ENCODE measurements at places on chromosomes 7 and 10.

DNA sequence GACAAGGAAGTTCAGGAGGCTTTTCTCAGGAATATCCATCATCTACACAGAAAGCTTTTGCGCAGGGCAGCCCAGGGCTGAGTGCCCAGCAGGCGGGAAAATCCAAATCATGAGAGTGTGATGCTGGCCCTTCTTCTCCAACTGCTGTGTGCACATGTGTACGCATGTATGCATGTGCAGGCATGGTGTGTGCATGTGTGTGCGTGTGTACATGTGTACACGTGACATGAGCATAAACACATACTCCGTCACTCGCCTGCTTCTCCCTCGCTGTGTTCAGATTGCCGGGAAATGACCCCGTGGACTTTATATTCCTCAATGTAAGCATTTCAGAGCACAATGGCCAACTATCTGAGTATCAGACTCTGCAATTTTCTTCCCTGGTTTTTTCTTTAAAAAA is 85.1 kb downstream of the PRPF18 start:
- DNase-seq: no peak

- no peak for DNase-seq
These were observed 1344.3 kb upstream of the LRRTM3 start for GRCh38 chr10:65581426-65582026.

GRCh38 chr7:22694597-22695207 is 32.3 kb upstream of the IL6 start:
- no peak for DNase-seq

GRCh38 chr10:128914681-128915080 is 552.4 kb upstream of the MGMT start:
- DNase-seq: no peak

- DNase-seq: no peak
These were observed 2.0 kb downstream of the SRGN start for GRCh38 chr10:69089638-69090599.

GRCh38 chr7:11485636-11486035 is 346.4 kb downstream of the THSD7A start:
- no peak for DNase-seq

DNA sequence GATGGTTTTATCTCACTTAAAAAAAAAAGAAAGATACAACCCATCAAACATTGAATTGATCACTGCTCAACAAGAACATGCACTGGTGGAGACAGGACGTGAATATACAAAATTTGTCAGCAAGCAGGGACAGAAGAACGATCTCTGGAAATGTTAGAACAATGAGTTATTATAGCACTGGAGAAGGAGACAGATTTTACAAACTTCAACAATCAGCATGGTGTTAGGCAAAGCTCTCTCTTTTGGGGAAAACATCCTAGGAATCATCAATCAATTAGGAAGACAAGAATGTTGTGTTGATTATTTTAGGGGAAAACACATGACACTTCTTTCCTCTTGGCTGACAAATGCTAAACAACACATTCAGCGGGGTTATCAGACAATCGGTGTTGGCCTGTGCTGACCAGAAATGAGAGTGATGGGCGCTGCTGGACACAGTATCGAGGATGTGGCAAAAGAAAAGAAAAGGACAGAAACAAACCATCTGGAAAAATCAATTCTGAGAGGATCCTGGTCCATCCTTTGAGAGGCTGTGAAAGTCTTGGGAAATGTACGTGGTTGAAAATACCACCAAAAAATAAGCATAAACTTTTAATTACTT is 103.9 kb downstream of the RAPGEF5 start:
- no peak for DNase-seq

- DNase-seq: no peak
These were observed 22.3 kb upstream of the BNIP3 start for GRCh38 chr10:132004052-132004451.

DNA sequence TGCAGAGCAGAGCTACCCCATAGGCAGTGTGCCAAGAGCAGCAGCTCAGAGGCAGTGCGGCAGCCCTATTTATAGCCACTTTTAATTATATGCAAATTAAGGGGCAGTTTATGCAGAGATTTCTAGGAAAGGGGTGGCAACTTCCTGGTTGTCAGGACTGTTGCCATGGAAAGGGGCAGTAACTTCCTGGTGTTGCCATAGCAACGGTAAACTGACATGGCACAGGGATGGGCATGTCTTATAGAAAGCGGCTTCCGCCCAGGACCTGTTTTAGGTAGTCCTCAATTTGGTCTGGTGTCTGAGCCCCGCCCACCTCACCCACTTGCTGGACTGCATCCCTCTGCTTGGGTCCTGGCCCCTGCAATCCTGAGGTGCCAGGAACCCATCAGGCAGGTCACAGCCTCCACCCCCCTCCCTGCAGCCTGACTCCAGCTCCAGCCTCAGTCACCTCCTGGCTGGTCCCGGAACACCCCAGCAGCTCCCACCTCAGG is 115.8 kb downstream of the TMEM130 start:
- peak; percentile 69 for DNase-seq

- DNase-seq: no peak
These were observed 117.0 kb upstream of the CCDC6 start for GRCh38 chr10:60023155-60023877.

- DNase-seq: no peak
These were observed 15.3 kb downstream of the HNRNPA2B1 start for GRCh38 chr7:26185131-26185843.

DNA sequence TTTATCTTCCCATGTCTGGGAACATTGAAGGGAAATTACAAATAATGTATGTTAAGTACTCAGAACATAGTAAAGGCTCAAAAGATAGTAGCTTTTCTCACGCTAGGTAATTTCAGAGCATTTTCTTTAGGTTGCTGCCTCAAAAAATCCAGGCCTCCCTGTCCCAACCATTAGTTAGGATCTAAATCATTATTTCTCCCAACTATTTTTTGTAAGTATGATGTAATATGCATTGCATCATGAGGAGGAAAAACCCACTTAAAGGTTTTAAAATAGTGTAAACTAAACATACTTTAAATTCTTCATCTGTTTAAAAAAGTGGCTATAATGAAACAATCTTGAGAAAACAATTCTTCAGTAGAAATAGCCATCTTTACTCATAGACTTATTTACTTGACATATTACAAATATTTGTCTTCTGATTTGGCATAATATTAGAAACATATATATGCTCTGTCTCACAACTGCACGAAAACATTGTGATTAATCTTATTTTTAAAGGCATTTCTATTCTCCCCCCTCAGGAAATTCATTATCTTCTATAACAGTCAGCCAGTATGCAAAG is 329.3 kb downstream of the ELMO1 start:
- DNase-seq: no peak

DNA sequence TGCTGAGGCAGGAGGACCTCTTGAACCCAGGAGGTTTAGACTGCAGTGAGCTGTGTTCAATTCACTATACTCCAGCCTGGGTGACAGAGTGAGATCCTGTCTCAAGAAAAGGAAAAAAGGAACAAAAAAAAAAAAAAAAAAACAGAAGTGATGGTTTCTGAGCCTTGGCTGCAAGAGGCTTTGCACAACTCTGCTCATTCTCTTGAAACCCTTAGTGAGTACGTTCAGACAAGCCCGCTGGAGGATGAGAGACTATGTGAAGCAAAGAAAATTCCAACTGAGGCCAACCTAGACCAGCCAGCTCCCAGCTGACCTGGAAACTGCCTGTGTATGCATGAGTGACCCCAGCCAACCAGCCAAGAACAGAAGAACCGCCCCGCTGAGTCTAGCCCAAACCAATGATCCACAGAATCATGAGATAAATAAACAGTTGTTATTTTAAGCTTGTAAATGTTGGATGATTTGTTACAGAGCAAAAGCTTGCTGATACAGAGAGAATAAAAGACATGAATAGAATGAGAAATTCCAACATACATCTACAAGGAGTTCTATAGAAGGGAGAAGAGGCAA is 50.6 kb upstream of the FZD9 start:
- DNase-seq: no peak

DNA sequence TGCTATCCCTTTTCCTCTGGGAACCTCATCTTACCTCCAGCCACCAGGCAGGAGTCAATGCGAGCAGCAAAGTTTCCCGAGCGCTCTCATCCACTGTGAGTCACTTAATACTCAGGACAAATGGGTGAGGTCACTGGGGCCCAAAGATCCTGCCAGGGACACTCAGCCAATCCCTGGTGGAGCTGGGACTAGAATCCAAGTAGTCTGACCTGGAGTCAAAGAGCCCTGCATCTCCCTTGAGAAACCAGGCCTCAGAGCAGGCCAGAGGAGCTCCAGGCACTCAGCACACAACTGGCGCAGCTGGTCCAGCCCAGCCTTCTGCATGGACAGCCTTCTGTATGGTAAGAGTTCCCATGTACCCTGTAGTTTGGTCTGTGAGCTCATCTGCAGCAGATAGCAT is 142.3 kb downstream of the MAPK8 start:
- no peak for DNase-seq

GRCh38 chr10:61900829-61901792 is at the start of gene ARID5B:
Gene ARID5B, plus strand, starts transcription at chr10:61901699. Its CDS starts 11 bp downstream, at chr10:61901710.
- DNase-seq: peak; percentile 74

DNA sequence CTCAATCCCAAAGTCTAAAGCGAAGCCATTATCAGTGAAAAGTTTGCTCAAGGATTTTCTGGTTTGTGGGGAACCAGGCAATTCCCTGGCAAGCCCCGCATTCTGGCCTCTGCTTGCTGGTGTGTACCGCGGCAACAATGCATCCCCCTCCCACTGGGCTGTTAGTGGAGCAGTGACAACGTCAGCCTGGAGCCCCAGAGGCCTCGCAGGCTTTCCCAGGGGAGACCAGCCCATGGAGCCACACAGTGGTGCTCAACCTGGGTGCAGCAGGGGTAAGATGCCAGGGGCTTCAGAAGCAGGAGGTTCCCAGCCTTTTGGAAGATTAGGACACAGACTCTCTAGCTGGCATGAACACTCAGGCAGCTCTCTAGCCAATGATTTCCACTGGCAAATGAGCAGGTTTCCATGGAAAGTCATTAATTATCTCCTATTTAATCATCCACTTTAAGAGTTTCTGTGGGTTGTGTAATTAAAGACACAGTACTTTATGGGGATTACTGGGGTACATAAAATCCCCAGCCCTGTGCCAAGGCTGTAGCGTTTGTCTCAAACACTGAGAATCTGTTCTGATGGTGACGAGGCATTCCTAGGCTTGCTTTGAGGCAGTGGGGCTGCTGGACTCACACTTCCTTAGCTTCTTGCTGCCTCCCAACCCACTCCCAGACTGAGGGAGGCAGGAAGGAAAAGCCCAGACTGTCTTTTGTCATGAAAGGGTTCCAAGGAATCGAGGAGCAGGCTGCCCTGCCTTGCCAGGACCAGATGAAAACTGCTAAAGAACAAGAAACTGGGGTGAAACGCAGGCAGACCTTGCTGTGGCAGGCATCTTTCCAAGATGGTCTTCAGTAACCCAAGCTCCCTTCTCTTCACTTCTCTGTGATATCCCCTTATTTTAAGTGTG is 411.9 kb upstream of the SHH start:
- no peak for DNase-seq

DNA sequence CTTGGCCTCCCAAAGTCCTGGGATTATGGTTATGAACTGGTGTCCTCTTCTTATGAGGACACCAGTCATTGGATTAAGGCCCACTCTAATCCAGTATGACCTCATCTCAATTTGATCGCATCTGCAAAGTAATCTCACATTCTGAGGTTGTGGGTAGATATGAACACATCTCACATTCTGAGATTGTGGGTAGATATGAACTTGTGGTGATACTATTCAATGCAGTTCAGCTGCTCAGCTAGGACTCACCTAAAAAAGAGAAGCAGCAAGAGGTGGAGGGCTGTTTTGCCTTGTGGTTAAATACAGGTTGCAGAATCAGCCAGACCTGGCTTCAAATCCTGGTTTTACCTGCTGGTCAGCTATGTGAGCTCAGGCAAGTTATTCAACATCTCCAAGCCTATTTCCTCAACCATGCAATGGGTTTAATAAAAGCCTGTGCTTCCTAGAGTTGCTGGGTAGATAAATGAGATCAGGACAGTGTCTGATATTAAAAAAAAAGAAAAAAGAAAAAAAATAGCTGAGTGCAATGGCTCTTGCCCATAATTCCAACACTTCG is 8.5 kb upstream of the BAG3 start:
- DNase-seq: no peak

- DNase-seq: no peak
These were observed 10.7 kb downstream of the SEMA3D start for GRCh38 chr7:85176197-85176596.

GRCh38 chr10:59283456-59284091 is 78.8 kb downstream of the FAM13C start:
- no peak for DNase-seq

DNA sequence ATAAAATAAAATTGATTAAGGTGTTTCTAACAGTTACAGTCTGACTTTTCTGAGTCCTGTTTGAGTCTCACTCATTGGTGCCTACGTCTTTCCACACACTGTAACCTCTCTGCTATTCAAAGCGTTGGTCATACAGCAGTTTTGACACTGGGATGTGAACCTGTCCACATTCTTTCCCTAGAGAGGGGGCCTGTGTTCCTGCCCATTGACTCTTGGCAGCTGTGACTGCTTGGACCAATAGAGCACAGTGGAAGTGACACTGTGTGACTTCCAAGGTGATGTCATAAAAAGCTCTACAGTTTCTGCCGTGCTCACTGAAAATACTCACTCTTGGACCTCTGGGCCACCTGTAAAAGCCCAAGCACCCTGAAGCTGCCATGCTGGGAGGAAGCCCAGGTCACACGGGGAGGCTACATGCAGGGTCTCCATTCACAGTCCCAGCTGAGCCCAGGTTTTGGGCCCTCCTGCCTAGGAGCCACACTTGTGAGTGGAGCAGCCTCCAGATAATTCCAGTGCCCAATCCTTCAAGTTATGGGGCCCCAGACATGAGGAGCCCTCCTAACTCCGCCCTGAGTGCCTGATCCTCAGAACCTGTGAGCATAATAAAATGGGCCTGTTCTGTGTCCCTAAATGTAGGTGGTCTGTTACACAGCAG is 704 bp upstream of the ANTXRL start:
- no peak for DNase-seq

- no peak for DNase-seq
These were observed 50.5 kb upstream of the STARD3NL start for GRCh38 chr7:38127216-38128207.

DNA sequence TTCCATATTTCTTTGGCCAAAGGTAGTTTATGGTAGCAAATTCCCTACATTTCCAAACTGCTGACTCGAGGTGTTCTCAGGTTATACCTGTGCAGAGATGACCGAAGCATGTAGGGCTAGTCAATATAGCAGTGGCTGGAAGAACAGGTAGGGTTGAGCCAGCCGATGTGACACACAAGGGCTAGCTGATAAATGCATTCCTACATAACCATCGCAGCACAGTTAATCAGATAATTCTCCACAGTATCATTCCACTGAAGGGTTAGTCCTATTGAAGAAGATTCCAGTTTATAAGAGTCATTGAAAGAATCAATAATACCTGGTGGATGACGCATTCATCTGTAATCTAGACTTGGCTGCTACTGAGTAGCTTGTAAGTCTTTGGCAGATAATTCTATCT is 220.0 kb downstream of the KIF20B start:
- peak; percentile 13 for DNase-seq

DNA sequence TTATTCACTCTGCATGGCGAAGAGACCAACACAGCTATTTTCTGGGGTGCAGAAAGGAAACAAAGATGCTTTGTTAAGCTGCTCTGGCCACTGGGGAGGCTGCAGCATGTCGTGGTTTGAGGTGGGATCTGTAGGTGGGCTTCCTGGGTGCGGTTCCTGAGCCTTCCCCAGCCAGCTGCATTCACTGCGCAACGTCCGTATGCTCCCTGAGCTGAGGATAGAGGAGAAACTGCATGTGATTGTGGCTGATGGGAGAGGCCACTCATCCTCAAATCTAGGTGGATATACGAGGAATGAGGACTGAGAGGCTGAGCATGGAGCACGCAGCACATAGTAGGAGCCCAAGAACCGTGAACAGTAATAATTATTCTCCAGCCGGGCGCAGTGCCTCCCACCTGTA is 9.9 kb upstream of the DNAAF5 start:
- no peak for DNase-seq

Measured in SW480 (cell line).